ENCODE measurements at places on chromosomes 6 and 20.

DNA sequence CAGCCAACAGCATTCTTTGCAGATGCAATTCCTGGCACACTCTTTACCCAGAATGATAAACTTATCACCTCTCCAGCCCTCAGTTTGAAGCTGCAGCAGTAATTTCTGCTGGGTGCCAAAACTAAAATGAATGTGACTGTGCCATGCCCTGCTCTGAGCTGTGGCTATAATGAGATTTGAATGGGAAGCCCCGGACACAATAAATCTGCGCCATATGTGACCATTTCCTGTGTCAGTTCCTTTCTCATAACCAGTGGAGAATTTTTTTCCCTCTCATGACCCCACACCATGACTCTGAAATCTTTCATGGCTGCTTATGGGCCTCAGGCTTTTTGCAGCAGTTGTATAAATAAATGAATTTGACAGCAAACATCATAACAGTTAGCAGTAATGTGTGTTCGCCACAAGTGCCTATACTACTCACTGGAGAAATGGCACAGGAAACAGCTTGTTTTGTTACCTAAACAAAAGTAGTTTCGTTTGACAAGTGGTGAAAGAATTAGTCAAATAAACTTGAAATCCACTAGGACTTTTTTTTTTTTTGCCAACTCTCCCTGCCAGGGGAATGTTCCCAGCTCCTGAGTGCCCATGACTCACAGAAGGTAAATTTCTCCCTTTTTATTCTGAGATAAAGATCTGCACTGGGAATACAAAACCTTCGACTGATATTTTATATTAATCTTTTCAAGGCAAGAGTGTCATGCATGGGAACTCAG, 408.4 kb downstream of the PKHD1 start:
- no peak for DNase-seq

DNA sequence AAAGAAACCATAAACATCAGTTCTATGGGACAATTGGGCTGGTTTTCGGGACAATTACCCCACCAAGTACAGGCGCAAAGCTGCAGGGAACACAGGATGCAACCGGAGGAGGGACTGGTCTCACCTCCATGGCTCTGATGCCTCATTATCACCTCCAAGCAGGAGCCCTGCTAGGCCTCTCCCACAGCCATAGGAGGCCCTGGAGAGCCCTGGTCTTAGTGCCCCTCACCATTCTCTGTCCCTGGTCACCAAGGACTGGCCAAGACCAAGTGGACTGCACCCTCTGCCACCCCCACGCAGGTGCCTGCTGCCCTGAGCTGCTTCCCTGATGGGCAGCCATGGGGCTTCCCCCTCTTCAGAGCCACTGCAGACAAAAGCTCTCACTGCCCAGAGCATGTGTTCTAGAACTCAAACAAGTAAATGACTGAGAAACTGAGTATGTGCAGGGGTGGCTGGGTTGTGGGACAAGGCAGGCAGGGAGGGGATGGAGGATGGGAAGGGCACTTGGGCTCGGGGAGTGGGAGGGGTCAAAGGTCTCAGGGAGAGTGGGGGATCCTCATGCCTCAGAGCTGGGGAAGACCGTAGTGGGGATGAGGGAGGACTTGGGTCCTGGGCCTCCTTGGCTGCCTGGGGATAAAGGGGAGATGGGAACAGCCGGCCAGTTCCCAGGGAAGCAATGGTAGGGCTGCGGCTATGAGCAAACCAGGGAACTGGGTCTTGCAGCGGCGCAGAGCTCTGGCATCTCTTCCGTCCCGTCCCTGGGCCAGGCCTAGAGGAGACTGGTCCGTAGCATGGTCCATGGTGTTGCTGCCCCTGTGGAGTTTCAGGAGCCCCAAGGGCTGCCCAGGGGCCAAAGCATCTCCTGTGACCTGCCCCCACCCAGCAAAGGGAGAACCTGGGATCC, 435.1 kb downstream of the PREX1 start:
- DNase-seq, result no peak

- DNase-seq, result no peak
Measured at GRCh38 chr6:119299694-119300093, 49.9 kb downstream of the MAN1A1 start.

DNA sequence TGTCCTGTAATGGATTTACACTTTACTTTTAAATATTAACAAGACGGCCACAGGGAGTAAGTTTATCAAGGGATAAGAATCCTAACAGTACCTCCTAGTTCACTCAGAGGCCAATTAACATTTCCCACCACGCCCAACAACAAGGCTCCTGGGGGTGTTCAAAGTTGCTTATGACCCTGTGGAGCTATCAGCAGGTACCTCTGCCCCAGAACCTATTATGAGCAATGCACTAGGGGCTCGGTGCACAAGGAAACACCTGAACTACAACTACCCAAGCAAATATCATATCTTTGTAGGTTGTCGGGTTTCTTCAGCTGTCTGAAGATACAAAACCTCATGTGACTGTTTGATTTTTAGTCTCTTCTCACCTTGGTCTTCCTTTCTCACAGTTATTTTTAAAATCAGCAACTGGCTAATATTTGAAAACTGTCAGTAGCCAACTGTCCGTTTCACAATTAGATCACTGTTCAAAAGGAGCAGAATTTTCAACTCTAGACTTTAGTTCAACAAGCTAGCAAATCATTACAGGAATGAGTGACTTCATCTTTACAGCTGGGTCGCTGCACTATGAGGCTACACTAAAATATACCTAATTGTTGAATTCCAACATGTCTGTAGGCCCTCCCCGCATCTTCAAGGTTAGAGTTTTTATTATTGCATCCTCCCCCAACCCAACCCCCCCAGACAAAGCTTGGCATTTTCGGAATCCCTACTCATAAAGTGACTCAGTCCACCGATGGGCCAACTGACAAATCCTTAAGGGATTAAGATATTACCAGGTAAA, 38.1 kb downstream of the B4GALT5 start:
- peak; percentile 38 for DNase-seq

GRCh38 chr6:158249340-158249836, 62.9 kb upstream of the TULP4 start:
- no peak for DNase-seq

- DNase-seq, result no peak
Measured at GRCh38 chr6:7685276-7685675, 40.6 kb upstream of the BMP6 start.

DNA sequence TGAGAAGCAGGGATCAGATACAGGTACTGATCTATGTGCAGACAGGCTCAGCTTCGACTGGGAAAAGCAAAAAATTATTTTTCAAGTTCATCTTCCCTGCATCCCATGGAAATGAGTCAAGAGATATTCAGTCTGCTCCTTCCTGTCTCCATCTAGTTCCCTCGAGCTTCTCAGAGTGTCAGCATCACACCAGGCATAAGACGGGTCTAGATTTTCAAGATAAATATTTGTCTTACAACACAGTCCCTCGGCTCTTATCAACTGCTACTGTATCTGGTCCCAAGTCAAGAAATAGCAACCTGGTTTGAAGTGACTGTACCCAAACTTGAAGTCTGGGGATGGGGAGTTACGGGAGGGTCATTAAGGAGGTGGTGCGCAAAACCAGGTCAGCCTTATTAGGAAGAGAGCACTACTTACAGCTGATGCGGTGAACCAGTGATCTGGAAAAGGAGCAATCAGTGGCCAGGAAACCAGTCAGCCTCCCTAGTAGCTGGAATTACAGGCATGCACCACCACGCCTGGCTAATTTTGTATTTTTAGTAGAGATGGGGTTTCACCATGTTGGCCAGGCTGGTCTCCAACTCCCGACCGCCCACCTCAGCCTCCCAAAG, 29.7 kb downstream of the ZMYND8 start:
- peak; percentile 47 for DNase-seq

DNA sequence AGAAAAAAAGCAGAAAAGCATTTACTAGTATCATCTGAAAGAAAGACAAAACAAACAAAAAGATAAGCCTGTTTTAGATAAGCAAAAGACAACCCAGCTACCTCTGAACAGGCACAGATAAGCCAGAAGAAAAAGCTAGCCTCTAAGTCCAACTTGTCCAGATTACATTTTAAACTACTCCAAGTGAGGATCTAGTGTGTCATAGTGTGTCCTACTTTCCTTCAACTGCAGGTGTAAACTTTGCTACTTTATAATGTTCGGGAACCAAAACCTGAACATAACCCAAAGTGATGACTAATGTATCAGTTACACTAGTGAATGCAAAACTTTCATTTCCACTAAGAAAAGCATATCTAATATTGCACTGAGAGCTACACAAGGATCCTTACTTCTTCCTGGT, 19.5 kb downstream of the ADNP start:
- DNase-seq, result no peak

All from fibroblast of upper back skin (primary cell).